Activated T-cell treated with anti-CD3 and anti-CD28 coated beads, Interleukin-2, amount 50 U/mL, for 72 hours (primary cell): ENCODE measurements at places on chromosomes 11 and 22. TPM values are rescaled to one million over a fixed set of nuclear protein-coding genes. Genes with fewer than 3 reads are reported as not detected.

DNA sequence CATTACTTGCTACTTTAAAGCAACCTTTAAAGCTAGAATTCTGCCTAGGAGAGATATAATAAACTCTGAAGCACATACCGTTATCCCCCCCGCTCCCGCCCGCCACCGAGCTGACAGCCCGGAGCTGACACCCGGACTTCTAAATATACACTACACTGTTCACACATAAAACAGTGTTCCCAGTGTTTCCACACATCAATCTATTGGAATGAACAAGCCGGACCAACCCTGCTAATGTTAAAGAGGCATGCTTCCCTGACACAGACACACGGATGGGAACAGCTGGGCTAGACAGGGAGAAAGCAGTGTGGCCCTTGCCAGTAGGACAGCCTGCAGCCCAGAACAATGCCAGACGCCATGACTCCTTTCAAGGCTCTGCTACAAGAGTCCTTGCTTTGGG, 108.4 kb upstream of the CSNK2A3 start:
- DNase-seq = no peak

GRCh38 chr22:27740202-27740748, 61.3 kb downstream of the MN1 start:
- DNase-seq = no peak

- peak; percentile 57 for DNase-seq
Observed at GRCh38 chr22:42964994-42965699, 49.8 kb downstream of the PACSIN2 start.

DNA sequence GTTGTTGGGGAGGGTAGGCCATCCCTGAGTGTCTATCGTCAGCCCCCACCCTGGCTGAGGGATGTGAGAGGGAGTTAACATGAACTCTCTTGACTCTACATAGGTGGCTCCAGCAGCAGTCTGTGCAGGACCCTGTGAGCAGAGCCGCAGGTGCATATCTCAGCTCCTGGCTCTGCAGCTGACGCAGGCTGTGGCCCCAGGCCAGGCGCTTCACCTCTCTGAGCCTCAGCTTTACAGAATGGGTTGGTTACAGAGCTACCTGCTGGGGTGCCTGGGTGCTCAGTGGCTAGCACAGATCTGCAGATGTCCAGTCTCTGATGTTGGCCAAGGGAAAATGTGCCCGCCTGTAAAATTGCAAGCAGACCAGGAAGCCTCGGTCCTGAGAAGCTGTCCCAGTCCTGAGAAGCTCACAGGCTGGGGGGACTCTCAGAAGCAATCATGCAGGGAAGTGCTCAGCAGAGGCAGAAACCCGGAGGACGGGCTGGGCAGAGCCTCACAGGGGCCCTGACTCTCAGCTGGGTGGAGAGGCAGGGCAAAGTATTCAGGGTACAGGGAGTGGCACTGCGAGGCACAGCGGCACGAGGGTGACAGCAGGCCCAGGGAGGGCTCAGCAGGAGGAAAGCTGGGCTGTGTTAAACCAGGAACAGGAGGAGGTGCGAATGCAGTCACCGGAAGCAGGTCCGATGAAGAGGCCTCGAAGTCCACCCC, 15.9 kb upstream of the LRP5 start:
- no peak for DNase-seq

DNA sequence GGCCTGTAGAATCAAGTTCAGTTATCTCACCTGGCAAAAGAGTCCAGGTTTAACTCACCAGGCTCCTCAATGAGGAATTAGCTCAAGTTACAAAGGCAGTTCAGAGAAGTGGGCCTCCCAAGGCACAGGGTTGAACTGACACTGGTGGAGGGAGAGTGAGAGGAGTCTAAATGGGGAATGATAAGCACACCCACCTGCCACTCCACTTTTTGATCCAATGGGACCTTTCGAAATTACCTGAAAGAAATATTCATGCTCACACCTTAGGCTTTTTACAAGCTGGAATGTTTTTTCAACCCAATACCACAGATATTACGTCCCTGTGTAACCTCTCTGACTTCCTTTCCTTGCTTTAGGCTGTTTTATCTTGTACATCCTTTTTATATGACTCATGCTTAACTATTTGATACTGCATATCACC, 642.7 kb upstream of the TENM4 start:
- no peak for DNase-seq

DNA sequence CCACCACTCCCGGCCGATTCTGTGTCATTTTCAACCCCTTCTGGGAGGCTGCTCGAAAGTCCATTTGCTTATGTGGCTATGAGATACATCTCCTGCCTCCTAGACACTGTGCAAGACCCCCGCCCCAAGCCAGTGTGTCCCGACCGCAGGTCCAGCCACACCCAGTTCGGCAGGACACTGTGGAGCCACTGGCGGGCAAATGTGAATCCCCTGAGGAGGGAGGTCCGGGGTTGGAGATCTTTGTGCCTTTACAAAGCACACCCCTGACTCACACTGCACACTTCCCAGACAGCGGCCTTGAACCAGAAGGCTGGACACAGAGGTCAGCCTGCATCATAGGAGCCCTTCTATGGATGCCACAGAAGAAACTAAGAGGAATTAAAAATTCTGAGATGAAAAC, 17.4 kb downstream of the FXYD6 start:
- no peak for DNase-seq

GRCh38 chr22:24302591-24302990, 32.0 kb downstream of the SPECC1L start:
- DNase-seq = no peak

GRCh38 chr11:66696146-66696545, 18.5 kb upstream of the RBM4B start:
- no peak for DNase-seq

BDNF gene
- total RNA-seq = not detected

SLC22A25 gene
- not detected for total RNA-seq

POLD3 gene
- total RNA-seq = 63.9 TPM

APOA4 gene
- total RNA-seq = not detected

CECR2 gene
- total RNA-seq = 0.77 TPM
